ENCODE measurements at places on chromosomes 5 and 9.
A peak's percentile ranks its signal among the peaks of the same experiment; 100 is the strongest.

- DNase-seq = no peak
Measured at GRCh38 chr5:88144219-88145001, 124.2 kb downstream of the TMEM161B start.

- DNase-seq = no peak
Measured at GRCh38 chr5:30994176-30994575, 199.3 kb upstream of the CDH6 start.

- no peak for DNase-seq
Measured at GRCh38 chr9:130026583-130027340, 16.2 kb downstream of the FNBP1 start.

DNA sequence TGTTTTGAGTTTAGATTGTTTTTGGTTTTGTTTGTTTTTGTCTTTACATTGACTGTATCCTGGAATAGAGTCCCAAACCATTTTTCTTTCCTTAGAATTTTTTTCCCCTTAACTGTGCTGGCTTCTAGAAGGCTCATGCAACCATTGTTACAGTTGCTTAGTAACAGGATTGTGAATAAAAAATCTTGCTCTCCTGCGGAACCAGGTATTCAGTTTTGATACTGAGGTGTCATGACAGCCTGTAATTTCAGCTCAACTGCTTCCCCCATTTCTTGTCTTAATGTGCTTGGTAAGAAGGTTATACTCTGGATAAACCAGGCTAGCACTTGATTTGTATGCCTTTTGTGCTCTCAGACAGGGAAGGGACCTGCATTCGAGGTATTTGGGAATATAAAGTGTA, 42.1 kb downstream of the FOCAD start:
- peak; percentile 21 for DNase-seq

GRCh38 chr5:122436615-122437014, 124.6 kb downstream of the SNCAIP start:
- no peak for DNase-seq

GRCh38 chr9:128637656-128638055, 19.0 kb downstream of the DYNC2I2 start:
- DNase-seq = no peak

- no peak for DNase-seq
Measured at GRCh38 chr5:115542651-115543364, 1.8 kb downstream of the FEM1C start.

- no peak for DNase-seq
Measured at GRCh38 chr9:134751622-134752021, 110.0 kb downstream of the COL5A1 start.

- no peak for DNase-seq
Measured at GRCh38 chr5:52824827-52825226, 37.1 kb downstream of the ITGA1 start.

- DNase-seq = peak; percentile 56
Measured at GRCh38 chr5:177040814-177041420, 18.4 kb downstream of the ZNF346 start.

DNA sequence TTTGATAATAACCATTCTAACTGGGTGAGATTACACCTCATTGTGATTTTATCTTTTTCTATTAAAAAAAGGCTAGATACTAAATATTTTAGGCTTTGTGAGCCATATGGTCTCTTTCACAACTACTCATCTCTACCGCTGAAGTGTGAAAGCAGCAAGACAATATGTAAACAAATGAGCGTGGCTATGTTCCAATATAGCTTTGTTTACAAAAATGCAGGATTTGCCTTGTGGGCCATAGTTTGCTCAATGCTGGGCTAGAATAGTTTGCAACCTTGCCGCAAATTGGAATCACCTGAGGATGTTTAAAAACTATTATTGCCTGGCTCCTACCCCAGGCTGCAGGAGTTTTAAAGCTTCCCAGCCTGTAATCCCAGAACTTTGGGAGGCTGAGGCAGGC, 10.2 kb upstream of the GPR150 start:
- DNase-seq = no peak

- no peak for DNase-seq
Measured at GRCh38 chr5:111756581-111757354, at the start of gene NREP. Gene NREP, minus strand, starts transcription at chr5:111757194. Its CDS starts 1,422 bp downstream, at chr5:111755772.

DNA sequence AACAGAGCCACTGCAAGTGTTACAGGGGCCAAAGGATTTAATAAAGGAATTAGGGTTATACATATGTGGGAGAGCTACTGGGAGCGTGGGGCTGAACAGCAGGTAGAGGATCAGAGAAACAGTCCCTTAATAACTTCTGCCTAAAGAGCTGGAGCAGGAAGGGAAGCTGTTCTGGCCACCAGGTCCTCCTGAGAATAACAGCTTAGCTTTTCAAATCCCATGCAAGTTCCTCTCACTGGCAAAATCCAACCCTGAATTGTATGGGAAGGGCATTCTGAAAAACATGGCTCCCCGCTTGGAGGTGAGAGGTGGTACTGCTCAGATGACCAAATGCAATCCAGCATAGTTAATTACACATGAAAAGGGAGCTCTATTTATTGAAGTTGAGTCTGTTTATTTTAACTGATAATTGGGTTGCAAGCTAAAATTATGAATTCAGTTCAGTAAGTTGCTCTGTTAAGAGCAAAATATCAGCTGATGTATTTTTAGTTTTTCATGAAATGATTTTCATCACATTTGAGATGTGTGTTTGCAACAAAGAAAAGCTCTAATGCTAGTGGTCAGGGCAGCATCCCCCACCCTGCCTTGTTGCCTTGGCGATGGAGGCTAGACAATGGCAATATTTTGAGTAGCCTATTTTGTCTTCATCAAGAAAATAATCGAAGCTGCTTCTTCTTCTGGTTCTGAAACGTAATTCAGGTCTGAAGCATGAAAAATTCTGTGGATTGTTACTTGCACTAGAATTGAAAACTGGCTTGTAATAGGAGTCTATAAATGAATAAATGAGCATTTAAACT, 58.4 kb upstream of the SH3GL2 start:
- no peak for DNase-seq

DNA sequence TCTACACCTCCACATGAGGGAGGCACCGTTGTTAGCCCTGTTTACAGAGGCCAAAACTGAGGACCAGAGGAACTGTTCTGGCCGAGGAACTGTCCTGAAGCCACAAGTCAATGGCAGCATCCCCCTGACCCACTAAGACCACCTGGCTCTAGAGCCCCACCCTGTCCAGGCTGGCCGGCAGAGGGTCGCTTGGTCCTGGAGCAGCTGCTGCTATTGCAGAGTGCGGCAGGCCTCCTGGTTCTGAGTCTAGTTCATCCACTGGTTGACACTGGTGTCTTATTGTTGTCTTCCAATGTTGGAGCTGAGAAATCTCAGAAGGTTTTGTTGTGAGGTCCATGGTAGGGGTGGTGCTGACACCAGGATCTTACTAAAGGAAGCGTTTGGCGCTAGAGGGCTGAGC, 26.6 kb upstream of the ANGPTL2 start:
- DNase-seq = no peak

DNA sequence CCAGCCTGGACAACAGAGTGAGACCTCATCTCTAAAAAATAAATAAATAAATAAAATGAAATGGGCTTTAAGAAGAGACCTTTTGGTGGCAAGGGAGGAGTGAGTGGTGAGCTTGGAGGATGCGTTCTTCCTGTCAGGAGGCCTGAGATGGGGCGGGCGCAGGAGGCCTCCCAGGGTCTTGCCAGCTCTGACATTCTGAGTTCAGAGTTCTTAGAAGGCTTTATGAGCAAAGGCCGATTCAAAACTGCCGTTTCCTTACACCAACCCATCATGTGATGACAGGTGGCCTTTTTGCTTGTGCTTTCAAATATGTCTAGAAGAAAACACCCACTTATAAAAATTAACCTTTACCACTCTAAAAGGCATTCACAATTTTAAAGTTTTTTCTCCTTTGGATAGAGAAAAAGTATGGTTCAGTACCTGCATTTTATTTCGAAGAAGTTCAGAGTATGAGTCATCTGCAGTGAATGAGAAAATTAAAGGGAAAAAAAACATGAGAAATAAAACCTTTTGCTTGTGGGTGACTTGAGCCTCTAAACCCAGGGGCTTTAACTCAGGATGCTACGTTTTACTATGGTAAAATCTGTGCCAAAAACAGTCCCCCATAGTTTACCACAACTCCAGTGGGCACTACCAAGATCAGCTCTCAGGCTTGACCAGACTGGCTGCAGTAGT, 157.4 kb upstream of the OTULINL start:
- DNase-seq = no peak

DNA sequence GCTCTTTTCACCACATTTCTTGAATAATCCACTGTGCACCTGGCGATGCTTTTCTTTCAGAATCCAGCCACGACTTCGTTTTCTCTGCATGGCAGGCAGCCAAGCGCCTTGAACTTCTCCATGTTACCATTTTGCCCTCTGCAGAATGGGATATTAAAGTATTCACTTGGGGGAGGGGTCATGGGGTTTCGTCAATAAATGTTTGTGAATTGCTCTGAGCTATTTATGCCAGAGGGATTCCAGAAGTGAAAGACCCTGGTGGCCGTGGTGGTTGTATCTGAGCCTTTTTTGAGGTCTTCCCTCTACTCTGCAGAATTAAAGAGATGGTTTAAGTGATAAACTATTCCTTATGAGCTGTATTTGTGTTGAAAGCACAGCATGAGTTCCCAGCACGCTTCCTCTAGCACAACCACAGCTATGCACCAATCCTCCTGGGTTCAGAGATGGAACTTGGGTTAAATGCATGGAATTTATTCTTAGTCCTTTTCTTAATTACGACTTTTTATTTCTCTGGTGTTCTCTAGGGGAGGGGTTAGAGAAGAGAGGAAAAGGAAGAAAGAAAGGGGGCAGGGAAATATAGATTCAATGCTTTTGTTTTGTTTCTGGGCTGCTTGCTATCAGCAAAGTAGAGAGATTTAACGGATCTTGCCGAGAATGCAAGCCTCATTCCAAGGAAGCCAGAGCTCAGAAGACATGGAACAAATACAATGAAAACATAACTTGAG, 478.2 kb upstream of the TNC start:
- no peak for DNase-seq

DNA sequence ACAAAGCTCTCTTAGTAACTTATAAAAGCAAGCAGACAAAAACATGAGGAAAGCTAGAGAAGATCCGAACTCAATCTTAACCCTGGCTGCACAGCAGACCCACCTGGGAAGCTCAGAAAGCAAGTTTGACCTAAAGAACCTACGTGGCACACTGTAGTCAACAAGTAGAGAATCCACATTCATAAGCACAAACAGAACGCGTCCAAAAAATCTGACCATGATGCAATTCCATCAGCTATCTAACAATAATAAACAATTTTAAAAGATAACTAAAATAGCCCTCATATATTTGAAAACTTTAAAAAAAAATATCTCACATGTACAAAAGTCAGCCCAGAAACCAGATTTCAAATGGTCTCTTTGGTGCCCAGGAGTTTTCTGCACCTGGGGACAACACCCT, 4.6 kb downstream of the LMAN2 start:
- DNase-seq = no peak

DNA sequence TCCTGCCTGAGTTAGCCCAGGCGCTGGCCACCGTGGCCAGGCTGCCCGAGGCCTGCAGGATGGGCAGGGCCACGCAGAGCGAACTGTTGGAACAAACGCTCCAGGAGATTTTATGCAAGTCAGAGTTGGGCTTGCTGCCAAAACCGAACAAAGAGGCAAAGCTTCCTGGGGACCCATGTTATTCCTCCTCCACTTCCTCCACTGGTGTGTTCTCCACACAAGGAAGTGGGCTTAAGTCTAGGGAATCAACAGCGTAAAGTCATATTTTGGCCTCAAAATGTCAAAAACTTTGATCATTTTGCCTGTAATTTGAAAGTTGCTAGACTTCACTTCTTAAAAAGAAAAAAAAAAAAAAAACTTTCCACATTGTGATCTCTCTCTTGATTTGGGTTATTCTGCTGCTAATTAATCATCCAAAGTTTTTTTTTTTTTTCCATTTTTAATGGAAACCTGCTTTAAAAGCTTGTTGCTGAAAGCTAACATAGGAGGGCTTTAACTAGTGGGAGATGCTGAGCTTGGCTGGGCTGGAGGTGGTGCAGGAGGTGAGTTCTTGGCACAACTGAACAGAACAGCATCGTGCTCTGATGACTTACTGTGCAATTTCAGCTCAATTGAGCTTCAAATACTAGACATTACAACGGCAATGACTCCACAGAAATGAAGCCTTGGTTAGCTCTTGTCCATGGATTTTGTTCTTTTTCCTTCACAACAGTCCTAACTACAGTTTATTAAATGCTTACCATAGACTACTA, 73.0 kb downstream of the PTPDC1 start:
- no peak for DNase-seq

DNA sequence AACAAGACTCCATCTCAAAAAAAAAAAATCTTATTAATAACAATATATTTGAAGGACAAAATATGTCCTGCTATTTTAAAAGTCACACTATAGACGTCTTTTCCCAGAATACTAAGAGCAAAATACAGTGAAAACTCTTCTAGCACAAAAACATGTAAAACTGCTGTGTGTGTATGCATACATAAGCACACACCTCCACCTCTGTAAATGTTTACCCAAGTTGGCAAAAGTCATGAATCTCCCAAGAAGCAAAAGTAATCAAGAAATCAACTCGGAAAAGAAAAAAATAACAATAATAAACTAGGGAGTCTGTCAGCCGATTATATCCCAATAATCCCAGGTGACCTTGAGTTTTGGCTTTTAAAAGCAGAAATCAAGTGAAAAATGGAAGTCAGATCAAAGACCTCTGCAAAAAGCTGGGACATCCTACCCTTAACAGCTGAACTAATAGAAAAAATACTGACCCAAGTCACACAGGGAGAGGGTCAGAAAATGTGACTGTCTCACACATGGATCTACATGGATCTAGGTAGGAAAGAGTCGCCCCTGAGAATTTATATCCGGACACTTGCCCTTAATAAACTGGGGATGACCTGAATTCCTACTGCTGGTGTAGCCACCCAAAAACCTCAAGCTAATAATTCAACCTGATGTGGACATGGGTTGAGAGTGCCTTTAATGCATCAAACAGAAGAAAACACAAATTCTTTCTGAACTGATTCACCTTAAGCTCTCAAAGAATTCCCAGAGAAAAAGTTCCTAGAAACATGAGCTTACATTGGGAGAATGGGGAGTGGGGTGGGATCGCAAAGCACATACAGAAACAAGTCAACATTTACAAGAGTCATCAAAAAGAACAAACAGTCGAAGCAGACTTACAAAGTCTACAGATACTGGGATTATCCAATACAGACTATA, 29.9 kb downstream of the LPAR1 start:
- no peak for DNase-seq

DNA sequence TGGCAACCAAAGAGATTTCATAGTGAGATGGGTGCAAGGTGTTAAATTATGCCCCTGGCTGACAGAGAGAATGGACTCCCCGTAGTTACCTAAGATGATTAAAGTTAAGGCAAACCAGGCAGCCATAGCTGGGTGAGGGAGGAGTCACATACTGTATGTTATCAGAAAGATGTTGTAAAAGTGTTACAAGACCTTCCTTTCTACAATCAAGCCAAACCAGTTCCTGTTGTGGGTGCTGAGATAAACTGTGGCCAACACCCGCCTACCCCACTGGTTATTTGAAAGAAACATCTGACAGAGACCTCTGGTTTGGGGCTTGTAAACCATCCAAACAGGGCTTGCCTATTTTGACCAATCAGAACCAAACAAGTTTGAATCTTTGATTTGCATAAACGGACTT, 684.7 kb upstream of the NUDT12 start:
- DNase-seq = no peak

- DNase-seq = no peak
Measured at GRCh38 chr5:118802335-118802734, 186.0 kb downstream of the DTWD2 start.

GRCh38 chr5:133449181-133449580, 163.2 kb downstream of the FSTL4 start:
- DNase-seq = no peak
